ENCODE measurements at places on chromosomes 11 and 22. TPM values are rescaled to one million over a fixed set of nuclear protein-coding genes. Genes with fewer than 3 reads are reported as not detected.

- peaks cover 6% of the 10 kb centered on the region for H3K4me1 ChIP-seq
- no peak for DNase-seq
- H3K27me3 ChIP-seq, result peaks cover 15% of the 10 kb centered on the region
- H3K4me3 ChIP-seq, result peak overlapping the region; percentile 60
- no peak overlapping the region for H3K27ac ChIP-seq
These were observed 1.4 kb upstream of the SIGIRR start for GRCh38 chr11:416051-416756.

GRCh38 chr22:49929211-49929979 lies 11.0 kb downstream of the CRELD2 start:
- H3K27ac ChIP-seq, result no peak overlapping the region
- H3K4me1 ChIP-seq, result no peaks in the 10 kb centered on the region
- H3K4me3 ChIP-seq, result no peak overlapping the region
- DNase-seq, result peak; percentile 100

GRCh38 chr11:44573333-44573732 lies 7.9 kb downstream of the CD82 start:
- no peak overlapping the region for H3K4me3 ChIP-seq
- no peak for DNase-seq
- no peaks in the 10 kb centered on the region for H3K36me3 ChIP-seq

GRCh38 chr22:22520667-22521602 lies 865 bp upstream of the ZNF280A start:
- no peaks in the 10 kb centered on the region for H3K4me1 ChIP-seq
- H3K4me3 ChIP-seq, result no peak overlapping the region
- H3K27me3 ChIP-seq, result peaks cover 10% of the 10 kb centered on the region
- no peaks in the 10 kb centered on the region for H3K36me3 ChIP-seq
- DNase-seq, result no peak

GRCh38 chr11:128593281-128593680 lies 5.9 kb upstream of the ETS1 start:
- no peaks in the 10 kb centered on the region for H3K36me3 ChIP-seq
- no peak overlapping the region for H3K4me3 ChIP-seq

DNA sequence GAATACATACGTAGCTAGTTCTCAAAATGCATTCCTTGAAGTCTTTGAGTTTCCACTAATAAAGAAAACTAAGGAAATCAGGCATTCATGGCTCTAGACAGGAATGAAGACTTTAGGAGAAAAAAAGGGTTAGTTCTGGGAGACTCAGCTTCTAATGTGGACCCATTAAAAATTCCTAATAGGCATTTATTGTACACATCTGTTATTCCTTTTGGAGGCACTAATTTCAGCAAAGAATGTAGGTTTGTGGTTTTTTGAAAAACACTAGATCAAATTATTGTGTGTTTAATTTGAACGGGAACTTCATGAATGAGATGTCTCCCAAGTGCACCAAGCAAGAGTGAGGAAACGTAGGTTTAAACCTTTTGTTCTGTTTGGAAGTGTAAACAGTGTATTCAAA lies 42.7 kb downstream of the PARVA start:
- H3K4me3 ChIP-seq, result no peak overlapping the region
- no peaks in the 10 kb centered on the region for H3K27me3 ChIP-seq
- no peaks in the 10 kb centered on the region for H3K36me3 ChIP-seq
- no peak for DNase-seq

The PKDREJ gene
- not detected for total RNA-seq

The VWCE gene
- 6.2 TPM for total RNA-seq

DNA sequence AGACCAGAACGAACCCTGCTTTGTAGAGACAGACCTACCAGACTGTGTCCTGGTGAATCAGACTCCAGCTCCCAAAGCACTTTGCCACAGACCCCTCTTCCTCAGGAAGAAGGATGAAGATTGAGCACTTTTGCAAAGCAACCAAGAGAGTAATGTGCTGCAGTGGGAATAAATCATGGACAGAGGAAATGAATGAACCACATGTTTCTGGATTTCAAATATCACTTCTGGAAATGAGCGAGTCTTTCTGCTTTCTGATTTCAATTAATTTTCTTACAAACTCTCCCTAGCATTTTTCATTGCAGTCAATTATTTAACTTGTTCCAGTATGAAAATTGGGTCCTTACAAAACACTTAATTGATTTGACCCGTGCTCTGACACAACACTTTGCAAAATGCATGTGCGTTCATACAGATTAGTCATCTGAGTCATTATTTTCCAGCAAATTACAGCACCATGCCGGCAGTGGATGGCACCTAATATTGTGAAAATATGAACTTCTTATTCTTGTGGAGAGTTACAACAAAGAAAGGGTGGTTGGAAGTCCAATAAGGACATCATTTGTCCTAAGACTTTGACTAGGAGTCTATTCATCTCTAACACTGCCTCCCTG lies 315.9 kb upstream of the CCDC90B start:
- H3K27ac ChIP-seq, result no peak overlapping the region
- no peaks in the 10 kb centered on the region for H3K27me3 ChIP-seq
- DNase-seq, result no peak
- no peaks in the 10 kb centered on the region for H3K36me3 ChIP-seq

DNA sequence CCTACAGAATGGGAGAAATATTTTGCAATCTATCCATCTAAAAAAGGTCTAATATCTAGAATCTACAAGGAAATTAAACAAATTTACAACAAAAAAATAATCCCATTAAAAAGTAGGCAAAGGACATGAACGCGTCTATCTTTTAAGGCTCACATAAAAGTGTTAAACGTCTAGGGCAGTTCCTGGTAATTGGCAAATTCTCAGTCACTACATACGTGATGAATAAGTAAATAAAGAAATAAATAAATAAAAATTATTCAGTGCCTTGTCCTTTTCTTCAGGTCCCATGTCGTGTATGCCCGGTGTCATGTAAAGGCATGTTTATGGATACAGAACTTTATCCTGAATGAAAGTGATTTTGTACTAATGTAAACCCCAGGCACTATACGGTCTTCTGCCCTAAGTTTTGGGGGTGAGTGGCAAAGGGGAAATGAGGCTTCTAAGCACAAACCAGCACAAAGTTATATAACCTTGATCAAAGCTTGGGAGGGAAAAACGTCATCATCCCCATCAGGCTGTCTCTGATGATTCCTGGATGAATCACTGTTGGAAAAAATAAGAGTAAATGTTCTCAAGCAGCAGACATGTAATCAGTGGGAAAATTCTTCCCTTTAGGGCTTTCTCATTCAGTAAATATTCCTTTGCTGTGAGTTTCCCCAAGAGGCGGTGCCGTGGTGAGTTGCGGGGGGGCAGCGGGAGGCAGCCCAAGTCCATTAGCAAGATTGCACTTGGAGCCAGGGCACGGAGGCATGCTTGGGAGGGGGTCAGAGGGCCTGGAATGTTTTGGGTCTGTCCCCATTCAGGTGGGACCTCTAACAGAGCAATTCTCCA lies 30.4 kb upstream of the MICAL2 start:
- H3K4me3 ChIP-seq, result no peak overlapping the region
- H3K27ac ChIP-seq, result peak overlapping the region; percentile 100
- DNase-seq, result peak; percentile 83
- peaks cover 42% of the 10 kb centered on the region for H3K4me1 ChIP-seq

GRCh38 chr22:37852418-37852817 lies 3.2 kb downstream of the EIF3L start:
- no peak overlapping the region for H3K4me3 ChIP-seq
- H3K27ac ChIP-seq, result no peak overlapping the region
- no peaks in the 10 kb centered on the region for H3K27me3 ChIP-seq
- DNase-seq, result peak; percentile 38
- peaks cover 9% of the 10 kb centered on the region for H3K4me1 ChIP-seq

GRCh38 chr11:96474263-96474662 lies 84.5 kb downstream of the JRKL start:
- no peak overlapping the region for H3K27ac ChIP-seq
- H3K27me3 ChIP-seq, result no peaks in the 10 kb centered on the region
- H3K4me3 ChIP-seq, result no peak overlapping the region

- H3K27me3 ChIP-seq, result no peaks in the 10 kb centered on the region
- no peaks in the 10 kb centered on the region for H3K36me3 ChIP-seq
- H3K4me1 ChIP-seq, result no peaks in the 10 kb centered on the region
- DNase-seq, result no peak
- no peak overlapping the region for H3K27ac ChIP-seq
These were observed 546.2 kb downstream of the TMEM135 start for GRCh38 chr11:87583931-87584330.

GRCh38 chr11:41609511-41609910 lies 150.1 kb upstream of the LRRC4C start:
- H3K4me1 ChIP-seq, result no peaks in the 10 kb centered on the region
- H3K4me3 ChIP-seq, result no peak overlapping the region
- no peaks in the 10 kb centered on the region for H3K36me3 ChIP-seq
- no peaks in the 10 kb centered on the region for H3K27me3 ChIP-seq
- no peak overlapping the region for H3K27ac ChIP-seq

- DNase-seq, result no peak
- H3K4me1 ChIP-seq, result peaks cover 35% of the 10 kb centered on the region
- H3K27ac ChIP-seq, result peak overlapping the region; percentile 80
- no peaks in the 10 kb centered on the region for H3K36me3 ChIP-seq
- H3K4me3 ChIP-seq, result no peak overlapping the region
These were observed 679.9 kb downstream of the KCNA4 start for GRCh38 chr11:29336727-29337575.

DNA sequence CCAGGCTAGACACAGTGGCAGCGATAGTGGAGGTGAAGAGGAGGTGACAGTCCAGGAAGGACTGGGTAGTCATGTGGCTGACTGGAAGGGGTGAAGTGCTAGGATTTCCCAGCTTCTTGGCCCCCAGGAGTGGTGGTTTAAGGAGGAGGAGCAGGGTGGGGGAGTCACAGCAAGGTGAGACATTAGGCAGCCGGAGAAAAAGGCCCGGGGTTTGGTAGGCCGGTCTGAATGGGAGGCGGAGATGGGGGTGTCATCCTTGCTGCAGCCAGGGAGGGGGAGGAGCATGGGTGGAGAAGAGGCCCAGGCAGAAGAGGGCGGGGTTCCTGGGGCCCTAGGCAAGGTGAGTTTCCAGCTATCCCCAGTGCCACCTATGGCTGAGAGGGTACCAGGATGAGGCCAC lies 6.1 kb downstream of the SIPA1 start:
- no peak for DNase-seq
- H3K36me3 ChIP-seq, result no peaks in the 10 kb centered on the region
- peaks cover 7% of the 10 kb centered on the region for H3K4me1 ChIP-seq

- H3K4me1 ChIP-seq, result peaks cover 4% of the 10 kb centered on the region
- DNase-seq, result no peak
- H3K27ac ChIP-seq, result no peak overlapping the region
- no peak overlapping the region for H3K4me3 ChIP-seq
- no peaks in the 10 kb centered on the region for H3K27me3 ChIP-seq
These were observed 169.7 kb downstream of the SOX6 start for GRCh38 chr11:16186680-16187079.

All from osteoblast (primary cell).